Activated B cell treated with CpG ODN at 0.5 μM for 24 hours (primary cell): ENCODE measurements at places on chromosomes 4 and X. TPM values are rescaled to one million over a fixed set of nuclear protein-coding genes. Genes with fewer than 3 reads are reported as not detected.

SLC6A8 gene
- 0.81 and 1.2 TPM in 2 replicates for total RNA-seq

NR0B1 gene
- total RNA-seq, result not detected in 2 replicates

CXCL1 gene
- not detected in 2 replicates for total RNA-seq

SSX7 gene
- not detected in 2 replicates for total RNA-seq

TMSB15C gene
- total RNA-seq, result 2.0 and 2.3 TPM in 2 replicates

HSFX1 gene
- 0.93 and 1.1 TPM in 2 replicates for total RNA-seq

- no peak for DNase-seq
Observed at GRCh38 chr4:23279377-23279986, 586.7 kb downstream of the GBA3 start.

GRCh38 chr4:149955780-149956390, 122.4 kb upstream of the DCLK2 start:
- DNase-seq, result no peak

DNA sequence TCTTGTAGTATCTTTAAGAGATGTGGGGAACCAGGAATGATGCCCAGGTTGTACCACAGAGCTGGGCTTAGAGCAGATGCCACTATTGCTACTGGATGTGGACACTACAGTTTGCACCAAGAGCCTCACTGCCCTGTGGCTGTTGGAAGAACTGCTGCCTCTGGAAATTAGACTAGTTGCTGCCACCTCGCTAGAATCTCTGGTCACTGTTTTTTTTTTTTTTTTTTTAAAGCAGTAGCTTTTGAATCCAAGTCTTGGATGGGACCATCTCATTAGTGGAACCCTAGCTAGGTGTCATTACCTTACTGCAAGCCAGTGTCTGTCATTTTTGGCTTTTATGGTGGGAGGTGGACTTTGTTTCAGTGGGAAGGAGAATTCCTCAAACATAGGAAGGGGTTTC, 105.5 kb downstream of the ARHGAP10 start:
- DNase-seq, result no peak

DNA sequence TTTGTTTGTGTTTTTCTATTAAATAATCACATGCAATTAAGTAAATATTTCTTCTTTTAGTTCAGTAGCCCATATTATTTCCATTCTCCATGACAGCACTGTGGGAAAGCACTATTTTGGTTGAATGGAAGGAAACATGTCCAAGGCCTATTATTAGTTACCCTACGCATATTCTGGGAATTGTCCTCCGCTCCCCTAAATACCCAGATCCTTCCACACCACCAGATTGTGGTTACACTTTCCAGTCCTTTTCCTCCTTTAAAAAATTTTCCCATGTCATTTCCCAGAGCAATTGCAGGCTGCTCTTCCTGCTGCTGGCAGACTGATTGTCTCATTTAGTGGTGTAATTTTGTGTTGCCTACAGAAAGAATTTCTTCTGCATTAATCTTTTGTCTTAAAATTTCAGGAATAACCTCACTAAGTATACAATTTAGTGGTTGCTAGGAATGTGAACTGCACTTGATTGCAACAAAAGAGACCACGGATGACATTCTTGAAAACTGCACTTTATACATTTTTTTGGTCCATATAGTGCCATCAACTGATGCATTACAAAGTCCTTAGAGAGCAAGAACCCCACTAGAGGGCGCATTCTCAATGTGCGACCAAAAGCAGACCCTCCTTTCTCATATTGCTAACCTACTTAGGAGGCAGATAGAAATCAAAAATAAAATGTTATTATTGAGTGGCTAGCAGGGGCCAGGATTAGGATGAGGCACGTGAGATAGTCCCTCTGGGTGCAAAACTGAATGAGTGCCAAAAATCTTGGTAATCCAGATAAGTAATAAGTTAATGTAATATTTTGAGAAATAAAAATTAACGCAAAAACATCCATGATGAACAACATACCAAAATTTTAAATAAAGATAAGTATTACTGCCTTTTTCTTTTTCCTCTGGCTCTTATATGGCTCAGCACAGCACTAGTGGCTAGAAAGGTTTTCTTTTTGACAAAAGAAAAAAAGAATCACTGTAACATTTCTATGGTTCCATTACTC, 98.8 kb upstream of the IQCM start:
- no peak for DNase-seq

DNA sequence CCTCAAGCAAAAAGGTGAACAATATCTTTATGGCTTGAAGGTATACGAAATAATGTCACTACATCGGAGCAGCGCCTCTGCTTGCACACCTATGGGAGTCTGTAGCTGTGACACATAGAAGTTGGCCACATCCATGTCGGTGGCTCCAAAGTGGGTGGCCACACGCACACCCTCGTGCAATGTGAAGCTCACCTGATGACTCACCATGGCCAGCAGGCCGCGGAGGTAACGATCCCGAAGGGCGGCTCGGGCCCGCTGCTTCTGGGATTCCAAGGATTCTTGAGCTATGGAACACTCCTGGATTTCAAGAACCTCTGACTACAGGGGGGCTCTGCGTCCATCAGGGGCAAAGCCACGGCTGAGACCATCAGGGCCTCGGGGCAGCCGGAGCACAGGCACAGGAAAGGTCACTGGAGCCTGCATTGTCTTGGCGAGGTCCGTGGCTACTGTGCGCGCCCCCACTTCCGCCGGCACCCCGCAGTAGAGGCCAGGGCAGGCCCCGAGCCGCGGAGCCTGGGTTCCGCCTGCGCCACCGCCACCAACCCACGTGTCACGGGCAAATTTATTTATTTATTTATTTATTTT, 25.2 kb downstream of the NYX start:
- DNase-seq, result no peak

GRCh38 chr4:4254666-4255065, 6.6 kb upstream of the TMEM128 start:
- DNase-seq, result no peak

DNA sequence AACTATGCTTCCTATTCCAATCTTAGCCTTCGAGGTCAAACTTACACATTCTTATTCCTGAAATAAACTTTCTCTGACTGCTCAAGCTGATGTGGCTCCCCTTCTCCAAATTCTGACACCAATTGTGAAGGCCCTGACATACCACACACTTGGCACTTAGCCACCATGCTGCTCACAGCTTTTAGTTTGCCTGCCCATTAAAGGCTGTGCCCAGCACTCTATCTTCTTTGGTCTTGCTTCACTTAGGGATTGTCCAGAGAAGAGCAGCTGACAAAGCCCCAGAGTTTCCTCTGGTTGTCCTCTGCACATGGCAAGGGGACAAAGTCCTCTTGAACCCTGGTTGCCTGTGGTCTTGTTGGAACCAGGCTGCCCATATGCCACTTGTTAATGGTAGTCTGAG, 126.1 kb downstream of the ARHGEF9 start:
- DNase-seq, result no peak

DNA sequence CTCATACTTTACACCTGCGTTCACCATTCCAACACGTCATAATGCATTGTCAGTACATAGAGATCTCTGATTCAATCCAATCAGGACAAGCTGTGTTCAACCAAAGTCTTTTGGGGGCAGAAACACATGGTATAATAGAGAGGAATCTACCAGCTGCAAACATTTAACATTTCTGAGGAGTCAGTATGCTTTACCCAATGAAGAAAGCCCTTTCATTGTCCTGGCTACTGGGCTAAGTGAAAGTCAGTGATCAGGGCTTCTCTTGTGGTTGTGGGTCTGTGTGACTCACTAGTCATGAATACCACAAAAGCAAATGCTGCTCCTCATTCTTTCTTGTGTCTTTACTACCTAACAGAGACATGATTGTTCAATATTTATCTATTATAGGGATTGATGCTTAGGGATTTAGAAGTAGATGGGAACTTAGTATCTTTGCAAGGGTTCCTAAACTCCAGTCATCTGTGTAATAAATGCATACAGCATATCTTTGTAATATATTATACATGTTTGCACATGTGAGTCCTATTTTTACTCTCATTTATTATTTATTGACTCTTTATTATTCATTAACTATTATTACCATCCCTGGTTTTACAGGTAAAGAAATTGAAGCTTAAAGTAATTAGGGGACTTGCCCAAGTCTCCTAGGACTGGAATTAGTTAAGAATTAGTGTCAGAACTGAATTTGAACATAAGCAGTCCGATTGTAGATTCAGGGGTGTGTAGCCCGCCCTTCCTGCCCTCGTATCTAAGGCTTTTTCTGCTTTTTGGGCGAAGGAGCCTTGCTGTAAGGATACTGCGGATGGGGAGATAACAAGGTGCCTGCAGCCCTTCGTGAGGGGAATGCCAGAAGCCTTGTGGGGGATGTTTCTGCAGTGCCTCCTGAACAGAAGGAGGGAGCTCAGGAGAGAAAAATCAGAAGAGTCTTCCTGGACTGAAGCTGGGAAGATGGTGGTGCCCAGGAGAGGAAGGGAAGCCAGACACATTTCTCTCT, 353.1 kb upstream of the BOD1L1 start:
- no peak for DNase-seq

- DNase-seq, result no peak
Observed at GRCh38 chr4:8732092-8732491, 139.5 kb downstream of the CPZ start.

DNA sequence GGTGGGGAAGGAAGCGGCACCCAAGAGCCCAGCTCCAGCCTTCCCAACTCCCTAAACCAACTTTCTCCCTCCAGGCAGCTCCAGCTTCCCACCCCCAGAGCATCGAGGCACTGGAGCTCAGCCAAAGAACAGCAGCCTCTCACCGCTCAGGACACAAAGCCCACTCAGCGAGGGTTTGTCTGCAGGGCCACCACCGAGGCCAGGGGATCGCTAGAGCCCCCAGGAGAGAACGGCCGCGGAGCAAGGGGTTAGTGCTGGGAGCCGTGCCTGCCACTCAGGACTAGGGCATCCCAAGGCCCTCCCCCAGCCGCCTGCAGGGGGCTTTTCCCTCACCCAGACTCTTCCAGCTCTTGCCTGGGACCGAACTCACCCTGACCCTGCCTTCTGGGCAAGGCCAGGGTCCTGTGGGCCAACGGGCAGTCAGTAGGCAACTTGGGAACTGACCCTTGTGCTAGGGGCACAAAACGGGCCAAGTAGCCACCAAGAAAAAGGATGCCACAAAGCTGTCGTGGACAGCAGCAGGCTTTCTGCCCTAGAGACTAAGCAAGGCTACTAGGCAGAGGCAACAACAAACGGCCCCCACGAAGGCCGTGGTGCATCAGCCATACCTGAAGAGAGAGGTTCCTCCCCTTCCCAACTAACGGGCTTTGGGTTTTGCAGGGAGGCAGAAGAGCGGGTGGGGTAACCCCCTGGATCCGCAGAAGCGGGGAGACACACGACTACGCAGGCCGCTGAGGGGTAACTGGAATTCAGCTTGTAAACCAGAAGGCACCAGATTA, 2.3 kb downstream of the HCFC1 start:
- no peak for DNase-seq

GRCh38 chr4:159193046-159193620, 90.3 kb downstream of the RAPGEF2 start:
- no peak for DNase-seq

DNA sequence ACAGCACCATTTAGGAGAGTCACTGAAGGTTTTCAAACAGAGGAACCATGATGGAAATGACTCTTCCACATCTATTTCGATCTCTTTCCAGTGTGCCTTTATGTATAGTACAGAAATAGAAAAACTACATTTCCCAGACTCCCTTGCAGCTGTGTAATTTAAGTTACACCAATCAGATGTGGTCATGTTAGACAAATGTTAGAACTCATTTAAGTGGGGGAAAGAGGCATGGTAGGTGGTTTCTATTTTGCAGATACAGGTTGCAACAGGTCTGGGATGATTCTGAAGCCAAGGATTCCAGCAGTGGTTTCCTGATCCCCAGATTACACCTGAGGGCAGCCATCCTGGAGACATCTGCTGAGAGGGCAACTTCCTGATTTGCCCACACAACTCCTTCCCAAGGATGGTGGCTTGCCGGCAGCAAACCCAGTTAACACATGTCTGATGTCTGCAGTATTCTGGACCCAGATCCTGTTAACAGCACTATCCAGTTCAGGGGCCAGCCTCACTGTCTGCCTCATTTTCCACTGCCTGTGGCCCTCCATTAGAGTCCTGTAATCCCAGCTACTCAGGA, 38.7 kb upstream of the PDK3 start:
- no peak for DNase-seq

- DNase-seq, result no peak
Observed at GRCh38 chr4:107006218-107006617, 29.9 kb downstream of the DKK2 start.

DNA sequence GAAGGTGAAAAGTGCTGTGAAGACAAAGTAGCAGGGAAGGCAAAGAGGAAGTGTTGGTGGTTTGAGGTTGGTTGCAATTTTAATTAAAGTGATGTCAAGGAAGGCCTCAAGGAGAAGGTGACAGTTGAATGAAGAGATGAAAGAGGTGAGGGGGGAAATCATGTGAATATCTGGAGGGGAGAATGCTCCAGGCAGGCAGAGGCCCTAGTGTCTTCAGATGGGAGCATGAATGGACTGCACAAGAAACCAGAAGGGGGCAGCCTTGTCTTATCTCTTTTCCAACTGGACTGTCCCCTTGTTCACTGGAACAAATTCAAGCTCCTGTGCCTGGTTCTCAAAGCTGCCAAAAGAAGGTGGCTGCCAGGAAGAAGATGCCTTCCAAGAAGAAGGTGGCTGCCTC, 68.4 kb downstream of the MAOB start:
- no peak for DNase-seq

DNA sequence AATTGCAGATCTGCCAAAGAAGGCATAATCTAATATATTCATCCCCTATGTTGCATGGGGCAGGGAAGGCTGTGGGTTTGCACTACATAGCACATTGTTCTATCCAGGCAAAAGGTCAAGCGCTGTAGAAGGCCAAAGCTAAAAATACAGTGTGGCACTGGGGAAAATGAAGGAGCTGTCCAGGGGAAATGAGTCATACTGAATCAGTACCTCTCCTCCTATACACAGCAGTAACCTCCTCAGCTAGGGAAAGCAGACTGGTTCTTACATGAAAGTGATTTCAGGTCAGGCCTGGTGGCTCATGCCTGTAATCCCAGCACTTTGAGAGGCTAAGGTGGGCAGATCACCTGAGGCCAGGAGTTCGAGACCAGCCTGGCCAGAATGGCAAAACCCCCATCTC, 31.0 kb upstream of the SLC25A4 start:
- no peak for DNase-seq

- DNase-seq, result no peak
Observed at GRCh38 chrX:44871114-44871645, 1.8 kb upstream of the KDM6A start.
